ENCODE measurements at places on chromosomes 12 and 14.

- no peak for DNase-seq
These were observed 36.3 kb upstream of the PPM1A start for GRCh38 chr14:60212503-60213371.

GRCh38 chr12:8564656-8565055, 24.0 kb upstream of the CLEC4E start:
- no peak for DNase-seq

GRCh38 chr12:49824895-49825294, 3.3 kb downstream of the NCKAP5L start:
- DNase-seq, result no peak

DNA sequence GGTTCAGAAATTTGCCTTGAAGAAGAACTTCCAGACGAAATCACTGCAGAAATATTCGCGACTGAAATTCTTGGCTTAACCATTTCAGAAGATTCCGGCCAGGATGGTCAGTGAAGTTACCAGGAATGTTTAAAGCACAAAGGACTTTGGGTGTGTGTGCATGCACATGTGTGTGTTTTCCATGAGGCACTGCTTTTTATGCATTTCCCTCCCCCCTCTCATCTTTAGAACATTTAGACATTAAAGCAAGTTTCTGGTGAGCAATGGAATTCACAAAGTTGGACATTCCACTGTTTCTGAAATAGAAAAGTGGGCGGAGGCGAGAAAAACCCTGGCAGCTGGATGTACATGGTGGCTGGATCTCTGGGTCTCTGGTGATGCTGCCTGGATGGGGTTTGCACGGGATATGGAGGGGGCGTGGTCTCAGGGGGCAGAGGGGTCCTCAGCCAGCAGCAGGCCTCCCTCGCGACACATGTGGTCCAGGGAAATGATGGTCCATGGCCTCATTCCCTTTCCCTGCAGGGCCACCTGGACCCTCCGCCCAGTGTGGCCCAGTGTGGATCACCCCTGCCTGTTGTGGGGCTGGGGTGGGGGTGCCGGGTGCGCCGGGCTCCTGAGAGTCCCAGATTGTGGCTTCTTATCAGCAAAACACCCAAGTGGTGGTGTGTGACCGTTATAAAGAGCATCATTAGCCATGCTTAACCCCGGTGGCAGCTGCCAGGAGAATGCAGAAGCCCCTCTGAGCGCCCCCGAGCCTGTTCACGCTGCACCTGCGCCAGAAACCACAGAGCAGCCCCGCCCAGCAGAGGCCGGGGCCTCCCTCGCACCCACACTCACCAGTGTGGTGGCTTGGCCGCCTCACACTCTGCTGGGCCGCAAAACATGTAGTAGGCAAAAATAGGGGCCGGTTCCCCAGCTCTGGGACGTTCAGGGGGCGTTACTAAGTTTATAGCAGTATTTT, 17.8 kb upstream of the BCL7A start:
- DNase-seq, result no peak

- DNase-seq, result no peak
These were observed 21.8 kb upstream of the KRT8 start for GRCh38 chr12:52926596-52927234.

DNA sequence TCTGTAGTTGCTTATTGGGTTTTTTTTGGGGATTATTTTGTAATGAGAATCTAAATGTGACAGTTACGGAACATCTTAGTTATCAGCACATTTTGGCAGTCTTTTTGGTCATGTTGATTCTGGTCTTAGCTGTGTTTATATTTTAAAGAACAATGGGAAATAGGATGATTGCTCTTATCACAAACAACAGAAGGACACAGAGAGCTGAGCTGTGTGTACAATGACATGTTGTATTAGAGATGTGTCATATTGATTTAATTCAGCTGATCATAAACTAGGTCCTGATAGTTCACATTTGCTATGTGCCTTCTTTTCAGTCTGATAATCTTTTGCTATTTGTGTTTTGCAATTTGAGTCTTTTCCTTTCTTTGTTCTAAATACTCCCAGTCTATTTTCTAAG, 781.7 kb downstream of the TRHDE start:
- no peak for DNase-seq

DNA sequence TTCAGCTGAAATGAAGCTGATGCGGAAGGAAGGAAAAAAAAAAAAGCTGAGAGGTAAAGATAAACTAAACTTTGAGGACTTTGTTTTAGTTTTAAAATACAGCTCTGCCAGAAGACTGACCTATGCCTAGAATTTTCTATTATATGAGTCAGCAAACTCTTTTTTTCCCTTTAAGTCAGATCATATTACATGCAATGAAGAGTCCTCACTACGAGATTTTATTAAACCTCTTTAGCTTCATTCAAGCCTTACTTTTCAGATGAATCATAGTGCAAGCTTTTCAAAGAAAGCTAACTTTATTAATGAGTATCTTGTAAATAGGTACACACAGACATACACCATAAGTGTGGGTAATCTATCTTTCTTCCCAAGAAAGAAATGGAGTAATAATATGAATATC, 57.8 kb upstream of the FSCB start:
- no peak for DNase-seq

DNA sequence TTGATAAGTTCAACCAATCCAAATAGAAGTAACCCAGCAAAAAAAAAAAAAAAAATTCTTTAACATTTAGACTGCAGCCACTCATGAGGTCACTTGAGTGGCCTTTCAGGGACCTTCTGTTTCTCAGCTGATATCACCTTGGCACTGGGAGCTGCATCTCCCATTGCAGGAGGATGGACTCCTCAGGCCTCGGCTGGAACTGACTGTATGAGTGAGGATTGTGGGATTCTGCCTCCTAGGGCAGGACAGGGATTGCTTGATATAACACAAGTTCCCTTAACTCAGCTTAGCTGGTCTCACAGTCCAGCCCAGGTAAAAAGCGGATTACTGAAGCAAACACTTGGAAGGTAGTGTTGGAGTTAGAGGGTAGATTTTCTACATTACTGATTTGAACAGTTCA, 3.5 kb upstream of the GUCY2C start:
- DNase-seq, result no peak

- DNase-seq, result no peak
These were observed 101.2 kb downstream of the AKAP6 start for GRCh38 chr14:32430326-32430725.

- DNase-seq, result no peak
These were observed 100.5 kb downstream of the EEA1 start for GRCh38 chr12:92828565-92828964.

- DNase-seq, result no peak
These were observed 211.6 kb downstream of the FBXL14 start for GRCh38 chr12:1382826-1383225.

GRCh38 chr12:18470251-18470650, 208.9 kb downstream of the PIK3C2G start:
- no peak for DNase-seq

GRCh38 chr12:53568809-53569557, 57.2 kb downstream of the ATF7 start:
- DNase-seq, result no peak

DNA sequence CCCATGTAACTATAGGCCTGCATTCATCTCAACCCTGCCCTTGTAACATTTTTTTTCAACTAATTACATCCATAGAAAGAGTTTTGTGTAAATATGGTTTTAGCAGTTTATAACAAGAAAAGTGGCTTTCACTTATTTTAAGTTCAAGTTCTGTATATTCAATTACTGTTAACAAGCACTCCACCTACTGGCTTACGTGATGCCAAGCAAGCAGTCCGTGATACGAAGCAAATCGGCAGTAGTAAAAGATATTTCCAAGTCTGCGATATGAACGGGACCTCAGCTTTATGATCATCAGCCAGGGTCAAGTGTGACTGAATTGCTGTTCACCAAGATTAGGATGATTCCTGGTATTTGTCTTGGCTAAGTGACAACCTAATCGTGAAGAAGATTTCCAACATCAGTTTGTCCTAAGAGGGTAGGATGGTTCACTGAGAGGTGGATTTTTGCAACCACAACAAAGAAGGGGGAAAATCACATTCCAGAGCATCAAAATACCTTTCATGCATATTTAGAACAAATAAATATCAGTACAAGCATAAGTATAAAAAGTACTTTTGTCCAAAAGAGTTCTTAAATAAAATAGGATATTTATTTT, 456.2 kb downstream of the FOXG1 start:
- DNase-seq, result no peak

- DNase-seq, result no peak
These were observed 74.0 kb upstream of the MDM1 start for GRCh38 chr12:68406134-68406576.

- DNase-seq, result no peak
These were observed 12.5 kb upstream of the KRT80 start for GRCh38 chr12:52204095-52204930.

DNA sequence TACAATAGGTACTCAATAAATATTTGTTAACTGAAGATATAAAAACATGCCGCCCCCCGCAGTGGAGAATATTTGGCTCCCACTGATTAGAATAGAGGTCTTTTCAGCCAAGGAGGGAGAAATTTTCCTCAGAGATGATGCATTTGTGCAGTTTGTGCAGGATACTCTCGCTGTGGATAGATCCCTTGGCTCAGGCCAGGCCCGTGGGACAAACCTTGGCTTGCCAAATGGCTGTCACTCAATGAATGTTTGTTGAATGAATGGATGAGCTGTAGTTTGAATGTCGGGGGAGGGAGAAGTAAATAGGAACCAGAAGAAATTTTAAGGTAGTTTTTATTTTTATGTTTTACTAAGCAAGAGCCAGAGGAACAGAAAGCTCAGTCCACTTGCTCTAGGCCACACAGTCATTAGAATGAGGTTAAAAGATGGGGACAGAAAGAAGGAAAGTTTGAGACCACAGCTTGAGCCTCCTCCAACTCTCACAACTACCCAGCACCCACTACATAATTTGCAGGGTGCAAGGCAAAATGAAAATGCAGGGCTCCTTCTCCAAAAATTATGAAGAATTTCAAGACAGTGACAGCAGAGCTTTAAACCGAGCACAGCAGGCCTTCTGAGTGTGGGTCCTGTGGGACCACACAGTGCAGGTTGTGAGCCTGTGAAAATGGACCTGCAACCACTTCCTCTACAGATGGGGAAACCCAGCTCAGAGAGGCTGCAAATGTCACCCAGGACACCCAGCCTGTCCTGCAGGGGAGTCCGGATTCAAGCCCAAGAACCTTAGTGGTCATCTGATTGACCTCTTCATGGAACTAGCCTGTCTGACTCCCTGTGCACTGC, 51.4 kb downstream of the WSCD2 start:
- DNase-seq, result no peak

GRCh38 chr12:124171231-124171979, 123.5 kb upstream of the RFLNA start:
- DNase-seq, result no peak

GRCh38 chr12:65881965-65882413, 57.7 kb downstream of the HMGA2 start:
- no peak for DNase-seq

GRCh38 chr12:106814714-106815113, 40.2 kb downstream of the RIC8B start:
- DNase-seq, result no peak

- DNase-seq, result no peak
These were observed 16.4 kb upstream of the LRP10 start for GRCh38 chr14:22854963-22855724.

DNA sequence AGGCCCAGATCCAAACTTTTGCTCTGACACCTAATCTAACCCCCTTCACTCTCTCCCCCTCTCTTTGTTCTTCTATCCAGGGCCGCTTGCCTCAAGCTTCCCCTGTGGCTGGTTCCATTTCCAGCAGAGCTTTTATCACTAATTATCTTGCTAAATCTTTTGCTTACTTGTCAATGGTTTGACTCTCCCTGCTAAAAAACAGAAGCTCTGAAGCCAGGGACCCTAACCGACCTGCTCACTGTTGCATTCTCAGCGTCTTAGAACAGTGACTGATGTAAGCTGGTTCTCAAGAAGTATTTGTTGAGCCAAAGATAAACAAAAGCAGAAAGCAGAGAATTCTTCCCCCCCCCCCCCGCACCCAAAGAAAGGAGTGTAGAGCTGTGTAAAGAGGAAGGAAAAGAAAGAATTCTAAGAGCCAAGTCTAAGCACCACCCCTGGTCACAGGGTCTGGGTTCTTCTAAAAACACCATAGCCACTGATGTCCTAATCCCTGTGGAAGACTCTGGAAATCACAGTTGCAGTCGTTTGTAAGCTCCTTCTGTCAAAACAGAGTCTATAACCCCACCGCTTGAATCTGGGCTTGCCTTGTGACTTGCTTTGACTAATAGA, 385.8 kb downstream of the MED13L start:
- DNase-seq, result no peak

- DNase-seq, result no peak
These were observed 31.0 kb upstream of the TC2N start for GRCh38 chr14:91898372-91898771.

- DNase-seq, result no peak
These were observed 3.5 kb upstream of the KLC1 start for GRCh38 chr14:103625356-103626095.

DNA sequence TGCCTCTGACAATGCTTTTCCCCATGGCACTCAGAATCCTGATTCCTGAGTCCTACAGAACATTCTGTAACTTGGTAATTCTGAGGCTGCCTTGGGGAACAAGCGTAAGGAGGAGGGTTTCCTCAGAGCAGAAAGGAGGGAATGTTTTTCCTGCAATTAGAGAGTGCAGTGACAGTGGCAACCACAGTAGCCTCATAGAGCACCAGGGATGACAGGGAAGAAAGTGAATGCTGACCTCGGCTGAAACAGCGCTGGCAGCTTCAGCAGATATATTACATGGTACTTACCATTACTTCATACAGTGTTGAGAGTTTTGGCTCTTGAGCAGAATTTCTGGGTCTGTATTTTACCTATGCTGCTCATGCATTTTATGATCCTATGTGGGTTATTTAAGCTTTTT, 757.1 kb downstream of the NRXN3 start:
- DNase-seq, result no peak

DNA sequence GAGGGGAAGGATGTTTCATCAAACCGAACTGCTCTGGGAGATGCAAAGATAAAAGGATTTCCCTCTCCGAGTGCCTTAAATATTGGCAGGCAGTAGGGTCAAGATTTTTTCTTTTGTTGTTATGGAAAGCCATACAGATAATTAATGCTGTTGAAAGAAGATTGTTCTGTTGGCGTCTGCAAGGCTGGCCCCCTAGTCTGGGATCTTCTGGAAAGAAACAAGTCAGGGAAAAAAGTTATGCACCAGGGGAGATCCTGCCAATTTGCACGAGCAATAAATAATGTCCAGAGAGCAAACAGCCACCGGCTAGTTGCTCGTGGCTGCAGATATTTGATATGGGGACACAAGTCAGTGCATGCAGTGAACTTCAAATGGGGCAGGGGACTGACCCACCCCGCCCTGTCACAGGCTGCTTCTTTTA, 202.1 kb upstream of the MYL2 start:
- DNase-seq, result no peak

- DNase-seq, result no peak
These were observed 191.7 kb downstream of the ALG10 start for GRCh38 chr12:34214011-34214410.

- no peak for DNase-seq
These were observed 119.3 kb upstream of the FSCB start for GRCh38 chr14:44626423-44626822.

- DNase-seq, result no peak
These were observed 93.9 kb downstream of the PLBD1 start for GRCh38 chr12:14473707-14474287.

GRCh38 chr12:98572010-98572409, 21.5 kb upstream of the SLC25A3 start:
- no peak for DNase-seq
